ENCODE measurements at places on chromosomes 16 and 17. TPM values are rescaled to one million over a fixed set of nuclear protein-coding genes. Genes with fewer than 3 reads are reported as not detected.

GRCh38 chr16:11877374-11877773 is 26.0 kb upstream of the RSL1D1 start:
- H3K36me3 ChIP-seq, result peaks cover 45% of the 10 kb centered on the region
- H3K4me1 ChIP-seq, result no peaks in the 10 kb centered on the region
- no peaks in the 10 kb centered on the region for H3K27me3 ChIP-seq
- H3K4me3 ChIP-seq, result no peak overlapping the region
- no peak overlapping the region for H3K27ac ChIP-seq

GRCh38 chr17:66956941-66957340 is 7.6 kb upstream of the CACNG4 start:
- no peak for DNase-seq
- no peaks in the 10 kb centered on the region for H3K36me3 ChIP-seq
- no peak overlapping the region for H3K4me3 ChIP-seq
- H3K27ac ChIP-seq, result no peak overlapping the region
- no peaks in the 10 kb centered on the region for H3K27me3 ChIP-seq

DNA sequence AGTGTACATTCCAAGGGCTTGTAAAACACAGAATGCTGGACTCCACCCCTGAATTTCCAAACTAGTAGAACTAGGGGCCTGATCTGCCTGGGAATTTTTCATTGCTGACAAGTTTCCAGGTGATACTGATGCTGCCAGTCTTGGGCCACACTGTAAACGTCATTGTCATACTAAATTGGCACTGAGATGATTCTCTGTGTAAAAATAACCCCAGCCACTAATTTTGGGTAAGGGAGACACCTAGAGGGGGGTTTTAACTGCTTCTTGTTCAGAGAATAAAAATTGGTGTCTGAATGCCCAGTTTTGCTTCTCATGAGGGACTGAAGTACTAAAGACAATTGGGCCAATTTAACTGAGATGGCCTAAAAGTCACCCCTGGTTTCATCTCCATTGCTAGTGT is 5.0 kb upstream of the CDH13 start:
- DNase-seq, result no peak
- no peaks in the 10 kb centered on the region for H3K27me3 ChIP-seq
- no peaks in the 10 kb centered on the region for H3K36me3 ChIP-seq
- no peak overlapping the region for H3K4me3 ChIP-seq
- H3K4me1 ChIP-seq, result no peaks in the 10 kb centered on the region

DNA sequence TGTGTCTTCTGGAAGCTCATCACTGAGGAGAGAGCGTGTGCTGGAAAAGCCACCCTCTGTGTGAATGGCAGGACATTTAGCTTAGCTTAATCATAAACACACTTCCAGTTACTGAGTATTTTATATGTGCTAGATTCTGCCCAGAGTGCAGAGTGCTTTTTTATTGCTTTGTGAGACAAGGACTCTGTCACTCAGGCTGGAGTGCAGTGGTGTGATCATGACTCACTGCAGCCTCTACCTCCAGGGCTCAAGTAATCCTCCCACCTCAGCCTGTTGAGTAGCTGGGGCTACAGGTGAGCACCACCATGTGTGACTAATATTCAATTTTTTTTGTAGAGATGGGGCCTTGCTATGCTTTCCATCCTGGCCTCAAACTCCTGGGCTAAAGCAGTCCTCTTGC is 61.4 kb upstream of the IRX3 start:
- DNase-seq, result no peak
- H3K27me3 ChIP-seq, result no peaks in the 10 kb centered on the region
- no peak overlapping the region for H3K4me3 ChIP-seq
- H3K36me3 ChIP-seq, result no peaks in the 10 kb centered on the region
- no peak overlapping the region for H3K27ac ChIP-seq
- H3K4me1 ChIP-seq, result no peaks in the 10 kb centered on the region

DNA sequence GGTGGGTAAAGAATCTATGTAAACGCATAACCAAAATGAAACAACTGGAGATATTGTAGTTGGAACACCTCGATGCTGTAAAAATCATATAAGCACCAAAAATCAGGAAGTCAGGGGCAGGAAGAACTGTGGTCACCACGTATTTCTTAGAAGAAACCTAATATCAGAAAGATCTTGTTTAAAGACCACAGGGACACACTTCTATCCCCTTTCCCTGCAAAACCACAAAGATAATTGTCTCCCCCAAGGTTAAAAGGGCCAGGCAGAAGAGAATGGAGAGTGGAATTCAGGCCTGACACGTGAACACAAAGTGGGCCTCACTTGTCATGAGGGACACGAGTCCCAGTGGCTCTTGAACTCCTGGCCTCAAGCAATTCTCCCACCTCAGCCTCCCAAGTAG is 68.1 kb downstream of the GSG1L start:
- DNase-seq, result no peak
- no peaks in the 10 kb centered on the region for H3K27me3 ChIP-seq
- no peak overlapping the region for H3K27ac ChIP-seq
- H3K36me3 ChIP-seq, result no peaks in the 10 kb centered on the region
- no peak overlapping the region for H3K4me3 ChIP-seq

DNA sequence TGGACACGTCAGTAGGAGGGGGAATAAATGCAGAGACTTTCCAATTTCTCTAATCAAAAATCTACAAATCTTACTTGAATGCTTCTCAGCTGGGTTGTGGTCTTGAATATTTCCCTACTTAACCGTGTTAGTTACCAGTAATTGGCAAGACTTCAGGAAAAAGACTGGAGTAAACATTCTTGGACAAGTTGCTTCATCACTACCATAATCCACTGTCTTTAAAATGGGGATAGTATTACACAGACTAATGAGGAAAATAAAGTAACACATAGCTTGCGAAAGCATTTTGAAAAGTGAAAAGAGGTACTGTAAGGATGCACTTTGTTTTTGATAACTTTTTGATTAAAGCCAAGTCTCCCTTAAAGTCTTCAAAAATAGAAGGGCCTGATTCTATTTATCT is 18.4 kb downstream of the MYH1 start:
- H3K36me3 ChIP-seq, result no peaks in the 10 kb centered on the region
- no peaks in the 10 kb centered on the region for H3K4me1 ChIP-seq
- DNase-seq, result no peak
- no peak overlapping the region for H3K4me3 ChIP-seq

- no peaks in the 10 kb centered on the region for H3K27me3 ChIP-seq
- H3K27ac ChIP-seq, result no peak overlapping the region
- no peaks in the 10 kb centered on the region for H3K36me3 ChIP-seq
- no peak overlapping the region for H3K4me3 ChIP-seq
These were observed 5.2 kb upstream of the RAB5C start for GRCh38 chr17:42159796-42160530.

- H3K27me3 ChIP-seq, result no peaks in the 10 kb centered on the region
- no peak for DNase-seq
- peaks cover 13% of the 10 kb centered on the region for H3K4me1 ChIP-seq
- H3K27ac ChIP-seq, result no peak overlapping the region
- H3K36me3 ChIP-seq, result no peaks in the 10 kb centered on the region
These were observed 12.8 kb upstream of the MT4 start for GRCh38 chr16:56551796-56552738.

- no peaks in the 10 kb centered on the region for H3K36me3 ChIP-seq
- H3K4me1 ChIP-seq, result peaks cover 88% of the 10 kb centered on the region
- peak overlapping the region; percentile 51 for H3K4me3 ChIP-seq
- DNase-seq, result peak; percentile 16
These were observed 143.9 kb downstream of the CCDC182 start for GRCh38 chr17:57601143-57601735.

DNA sequence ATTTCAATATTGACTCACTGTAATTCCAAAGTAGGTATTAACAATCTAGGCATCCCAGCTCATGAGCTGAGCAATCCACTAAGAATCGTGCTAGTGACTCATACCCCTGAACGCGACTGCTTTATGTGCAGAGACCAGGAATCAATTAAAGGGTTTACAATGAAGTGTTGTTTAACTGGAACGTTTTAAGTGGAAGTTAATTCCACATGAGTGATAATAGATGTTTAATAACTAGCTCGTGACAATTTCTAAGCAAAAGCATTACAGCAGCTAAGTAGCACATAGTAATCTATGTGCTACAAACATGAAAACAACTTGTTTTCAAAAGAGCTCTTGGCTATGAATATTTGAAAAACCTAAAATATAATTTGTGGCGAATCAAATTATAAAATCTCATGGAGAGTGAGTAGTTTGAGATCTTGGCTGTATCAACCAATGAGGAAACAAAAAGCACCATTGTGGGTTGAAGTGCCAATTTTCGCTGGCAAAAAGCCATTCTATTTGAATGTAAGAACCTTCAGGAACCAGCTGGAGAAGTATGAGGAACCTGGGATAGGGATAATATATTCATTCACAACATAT is 9.4 kb downstream of the GJC1 start:
- H3K4me1 ChIP-seq, result no peaks in the 10 kb centered on the region
- no peak for DNase-seq
- no peaks in the 10 kb centered on the region for H3K36me3 ChIP-seq
- no peak overlapping the region for H3K4me3 ChIP-seq
- no peak overlapping the region for H3K27ac ChIP-seq

The EVPL gene
- 0.11 TPM for total RNA-seq

The C1QTNF8 gene
- not detected for total RNA-seq

The KRT33A gene
- not detected for total RNA-seq

Data from CD8-positive, alpha-beta memory T cell (primary cell).